ENCODE measurements at places on chromosomes 5 and 9.

GRCh38 chr5:68219161-68219816, 3.7 kb downstream of the PIK3R1 start:
- no peak for DNase-seq

DNA sequence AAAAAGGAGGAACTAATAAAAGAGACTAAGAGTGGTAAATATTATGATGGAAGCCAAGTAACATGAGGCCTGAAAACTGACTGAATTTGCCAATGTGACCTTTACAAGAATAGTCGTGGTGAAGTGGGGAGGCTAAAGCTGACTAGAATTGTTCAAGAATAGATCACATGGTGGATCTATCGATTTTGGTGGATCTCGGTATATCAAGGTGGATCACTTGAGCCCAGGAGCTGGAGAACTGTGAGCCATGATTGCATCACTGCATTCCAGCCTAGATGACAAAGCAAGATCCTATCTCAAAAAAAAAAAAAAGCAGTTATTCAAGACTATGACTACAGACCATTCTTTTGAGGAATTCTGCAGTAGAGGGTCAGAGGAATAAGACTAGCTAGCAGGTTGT, 15.1 kb downstream of the ERMP1 start:
- no peak for DNase-seq

DNA sequence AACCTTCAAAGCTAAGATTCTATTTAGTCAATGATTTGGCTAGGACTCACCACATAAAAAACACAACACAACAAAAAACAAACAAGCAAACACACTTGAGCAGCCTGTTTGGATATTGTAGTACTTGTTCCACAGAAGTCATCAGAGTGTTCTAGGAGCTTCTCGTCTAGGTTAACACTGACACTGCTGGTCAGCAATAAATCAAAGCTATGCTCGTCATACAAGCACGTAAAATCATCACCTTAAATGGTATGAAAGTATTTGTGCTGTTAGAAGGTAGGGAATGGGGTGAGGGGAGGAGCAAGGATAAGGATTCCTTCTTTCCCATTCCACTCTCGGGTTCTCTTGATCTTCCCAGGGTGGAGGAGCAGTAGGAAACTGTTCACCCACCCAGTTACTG, 88.0 kb downstream of the ARL15 start:
- no peak for DNase-seq

DNA sequence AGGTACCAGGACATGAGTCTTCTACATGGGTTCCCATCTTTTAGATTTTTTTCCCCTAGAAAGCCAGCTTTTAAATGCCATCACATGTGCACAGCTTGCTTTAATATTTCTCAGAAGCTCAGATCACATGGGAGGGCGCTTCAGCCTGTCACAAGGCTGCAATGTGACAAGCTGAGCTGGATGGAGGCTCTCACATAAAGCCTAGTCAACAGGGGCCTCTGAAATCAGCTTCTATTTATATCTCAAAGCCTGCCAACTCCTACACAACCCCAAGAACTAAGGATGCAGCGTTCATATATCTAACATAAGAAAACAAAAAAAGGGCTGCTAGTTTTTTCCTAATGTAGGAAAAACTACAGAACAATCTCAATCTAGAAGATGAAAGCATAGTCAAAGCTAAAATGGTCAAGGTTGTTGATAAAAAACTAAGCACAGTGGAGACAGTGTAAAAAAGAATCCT, 2.3 kb downstream of the ZFAND5 start:
- no peak for DNase-seq

All from osteocyte (in vitro differentiated cells).